ENCODE measurements at places on chromosomes 2 and 18. TPM values are rescaled to one million over a fixed set of nuclear protein-coding genes. Genes with fewer than 3 reads are reported as not detected.

The EMILIN2 gene
- 13.5 TPM for polyA plus RNA-seq

The VIT gene
- 0.18 TPM for polyA plus RNA-seq

The PGAP1 gene
- 1.4 TPM for polyA plus RNA-seq

The KIF5C gene
- 0.22 TPM for polyA plus RNA-seq

The SKOR2 gene
- not detected for polyA plus RNA-seq

The RNF152 gene
- polyA plus RNA-seq: 1.1 TPM

The MROH2A gene
- polyA plus RNA-seq: not detected

The CCDC148 gene
- polyA plus RNA-seq: 0.80 TPM

The TEKT4 gene
- polyA plus RNA-seq: 3.3 TPM

The SERPINB10 gene
- not detected for polyA plus RNA-seq

The RIT2 gene
- polyA plus RNA-seq: not detected

The ERFE gene
- polyA plus RNA-seq: 0.54 TPM

The HOXD13 gene
- not detected for polyA plus RNA-seq

The CD8A gene
- 3.7 TPM for polyA plus RNA-seq

The XPO1 gene
- polyA plus RNA-seq: 57.9 TPM

The ZNF521 gene
- 1.5 TPM for polyA plus RNA-seq

The IL36B gene
- polyA plus RNA-seq: not detected

The AKAIN1 gene
- polyA plus RNA-seq: not detected

The ARHGAP25 gene
- 43.0 TPM for polyA plus RNA-seq

The NDUFAF7 gene
- polyA plus RNA-seq: 9.2 TPM

The DIS3L2 gene
- polyA plus RNA-seq: 21.3 TPM

The BBS5 gene
- 5.5 TPM for polyA plus RNA-seq

The CDKL4 gene
- polyA plus RNA-seq: 0.49 TPM

The PAX8 gene
- 0.89 TPM for polyA plus RNA-seq

The ITPRIPL1 gene
- polyA plus RNA-seq: 1.1 TPM

The HMSD gene
- 0.93 TPM for polyA plus RNA-seq

The IL36A gene
- polyA plus RNA-seq: not detected

The TUBA3E gene
- polyA plus RNA-seq: not detected

The CAPN13 gene
- polyA plus RNA-seq: 6.6 TPM

The KCNE4 gene
- 0.90 TPM for polyA plus RNA-seq

The NEU2 gene
- polyA plus RNA-seq: not detected

The SERPINB3 gene
- 15.3 TPM for polyA plus RNA-seq

The AOX1 gene
- 11.1 TPM for polyA plus RNA-seq

The IL37 gene
- polyA plus RNA-seq: not detected

The NETO1 gene
- 0.05 TPM for polyA plus RNA-seq
